Astrocyte of the hippocampus (primary cell): ENCODE measurements at places on chromosomes 7 and 10.

- peak; percentile 72 for DNase-seq
Measured at GRCh38 chr7:51069411-51070083, 247.1 kb downstream of the COBL start.

GRCh38 chr10:84179059-84179710 is 5.6 kb downstream of the GPR15LG start:
- DNase-seq = peak; percentile 79

DNA sequence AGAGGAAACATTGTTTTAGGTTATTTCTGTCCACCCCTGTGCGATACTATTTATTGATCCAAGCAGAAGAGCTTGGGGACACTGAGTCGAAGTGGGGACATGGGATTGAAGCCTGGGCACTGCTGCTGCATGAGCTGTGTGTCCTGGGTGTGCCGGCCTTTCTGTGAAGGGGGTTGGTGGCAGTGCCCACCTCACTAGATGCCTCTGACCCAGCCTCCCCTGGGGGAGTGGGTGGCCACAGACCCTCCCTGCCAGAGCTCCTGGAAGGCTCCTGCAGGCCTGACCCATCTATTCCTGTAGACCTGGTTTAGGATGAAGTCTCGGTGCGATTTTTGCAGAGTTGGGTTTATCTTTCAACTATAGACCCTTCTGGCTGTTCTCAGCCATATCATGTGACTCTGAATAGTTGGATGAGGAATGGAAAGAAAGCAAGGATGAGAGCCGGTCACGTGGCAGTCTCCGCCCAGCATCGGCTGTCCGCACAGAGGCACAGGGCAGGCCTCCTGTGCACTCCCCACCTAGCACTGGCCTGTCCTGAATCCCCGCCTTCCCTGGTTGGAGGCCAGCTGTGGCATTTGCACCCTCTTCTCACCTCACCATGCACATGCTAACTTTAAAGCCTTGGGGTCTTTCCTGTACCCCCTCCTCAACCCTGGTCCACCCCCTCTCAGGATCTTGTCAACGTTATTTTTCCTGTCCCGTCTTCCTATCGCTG is 17.6 kb upstream of the SH2D4B start:
- DNase-seq = no peak

DNA sequence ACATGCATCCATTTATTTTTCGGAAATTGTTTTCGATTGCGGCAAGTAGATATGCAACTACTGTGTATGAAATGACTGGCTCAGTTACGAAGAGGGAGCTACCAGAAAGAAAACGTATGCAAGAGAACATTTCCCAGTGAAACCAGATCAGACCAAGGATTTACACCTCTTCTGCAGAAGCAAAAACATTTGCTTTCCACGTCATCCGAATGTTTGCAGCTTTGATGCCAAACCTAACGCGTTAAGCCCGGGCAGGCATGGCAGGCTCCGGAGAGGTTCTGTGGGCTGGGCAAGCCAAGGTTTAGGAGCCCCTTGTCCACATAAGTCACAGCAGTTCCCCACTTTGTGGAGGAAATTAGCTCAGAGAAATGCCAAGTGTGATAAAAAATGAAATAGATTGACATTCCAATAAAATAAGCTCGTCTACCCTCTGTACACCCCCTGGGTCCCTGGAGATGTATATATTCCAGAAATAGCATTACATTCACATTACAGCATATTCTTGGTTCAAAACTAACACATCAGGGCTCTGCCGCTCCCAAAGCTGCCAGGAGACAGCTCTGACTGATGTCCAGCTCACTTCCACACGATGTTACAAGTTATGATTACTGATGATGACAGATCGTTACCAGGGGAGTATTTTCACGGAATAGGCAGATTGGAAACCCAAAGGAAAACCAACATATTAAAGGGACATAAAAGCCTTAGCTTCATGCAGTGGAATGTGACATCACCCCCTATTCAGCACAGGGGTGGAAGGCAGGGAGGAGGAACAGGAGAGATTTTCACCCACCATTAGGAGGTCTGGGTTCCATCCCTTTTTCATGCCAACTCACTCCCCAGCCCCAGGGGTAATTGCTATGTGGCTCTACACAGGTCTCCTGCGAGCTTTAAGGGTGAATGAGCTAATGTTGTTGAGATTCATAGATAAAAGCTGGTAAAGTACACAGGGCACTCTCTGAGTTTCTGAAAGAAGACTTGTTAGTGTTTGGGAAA is 81.5 kb downstream of the LYZL1 start:
- no peak for DNase-seq

DNA sequence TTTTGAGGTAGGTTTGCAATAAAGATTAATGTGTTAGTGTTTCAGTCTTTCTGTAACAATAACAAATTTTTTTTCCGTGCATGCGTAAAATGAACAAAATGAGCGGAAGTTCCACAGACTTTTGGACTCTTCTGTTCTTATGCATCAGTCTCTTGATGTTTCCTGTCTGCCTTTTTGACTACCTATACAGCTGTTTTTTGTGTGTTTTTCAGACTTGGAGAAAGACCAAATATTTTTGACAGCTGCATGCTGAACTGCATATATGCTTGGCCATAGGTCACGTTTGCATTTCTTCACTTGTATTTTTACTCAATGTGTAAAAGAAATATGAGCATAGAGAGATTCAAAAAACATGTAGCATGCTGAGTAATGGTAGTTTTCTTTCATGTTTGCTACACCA is 119.3 kb downstream of the BBS9 start:
- no peak for DNase-seq

- DNase-seq = no peak
Measured at GRCh38 chr10:128008521-128009250, 101.8 kb downstream of the PTPRE start.

GRCh38 chr10:78442836-78443550 is 409.3 kb downstream of the RPS24 start:
- DNase-seq = no peak

DNA sequence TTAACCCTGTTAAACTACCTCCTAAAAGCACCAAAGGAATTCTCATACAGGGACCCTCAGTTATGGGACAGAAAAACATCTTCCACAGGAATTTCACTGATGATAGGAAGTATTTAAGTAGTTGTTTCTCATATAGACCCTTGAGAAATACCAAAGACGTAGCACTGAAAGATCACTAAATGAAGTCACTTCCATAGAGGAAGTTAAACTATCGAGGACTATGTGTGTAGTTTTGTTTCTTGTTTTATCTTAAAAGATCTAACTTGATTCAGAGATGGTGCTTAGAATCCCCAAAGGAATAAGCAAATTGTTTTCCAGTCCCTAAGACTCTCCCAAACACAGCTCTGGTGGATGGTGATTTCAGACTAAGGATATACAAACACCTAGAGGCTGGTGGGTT is 94.8 kb upstream of the AFAP1L2 start:
- no peak for DNase-seq

DNA sequence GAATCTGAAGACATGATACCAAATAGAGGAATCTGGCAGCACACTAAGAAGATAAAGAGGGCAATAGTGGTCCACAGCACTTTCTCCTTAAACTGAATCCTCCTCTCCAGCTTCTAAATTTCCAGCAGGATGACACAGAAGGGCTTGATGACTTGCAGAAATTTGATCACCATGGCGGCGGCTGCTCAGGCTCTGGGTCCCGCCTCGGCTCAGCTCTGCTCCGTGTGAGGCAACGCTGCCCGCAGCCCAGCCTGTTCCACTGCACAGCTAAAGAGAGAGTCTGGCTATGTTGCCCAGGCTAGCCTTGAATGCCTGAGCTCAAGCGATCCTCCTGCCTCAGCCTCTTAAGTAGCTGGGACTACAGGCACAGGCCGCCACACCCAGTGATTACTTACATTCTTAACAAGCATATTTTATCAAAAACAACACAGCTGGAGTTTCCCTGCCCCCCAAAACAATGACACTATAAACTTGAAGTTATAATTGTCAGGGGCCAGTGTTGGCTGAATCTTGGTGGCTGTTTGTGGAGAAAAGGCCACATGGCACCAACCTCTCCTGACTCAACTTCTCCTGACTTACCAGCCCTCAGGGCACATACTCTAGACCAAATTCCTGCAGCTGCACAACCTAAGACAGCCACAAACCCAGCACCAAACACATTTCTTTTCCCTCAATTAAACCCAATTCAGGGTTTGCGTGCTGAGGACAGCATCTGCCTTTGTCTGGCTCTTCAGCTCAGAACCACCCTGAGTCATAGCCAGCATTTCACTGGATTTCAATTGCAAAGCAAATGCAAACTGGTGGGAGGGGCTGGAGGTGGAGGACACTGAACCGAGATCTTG is 11.6 kb upstream of the TNPO3 start:
- DNase-seq = peak; percentile 86

GRCh38 chr10:61623161-61623560 is 39.6 kb upstream of the CABCOCO1 start:
- peak; percentile 21 for DNase-seq

- DNase-seq = no peak
Measured at GRCh38 chr10:71131508-71132088, 80.8 kb upstream of the UNC5B start.

DNA sequence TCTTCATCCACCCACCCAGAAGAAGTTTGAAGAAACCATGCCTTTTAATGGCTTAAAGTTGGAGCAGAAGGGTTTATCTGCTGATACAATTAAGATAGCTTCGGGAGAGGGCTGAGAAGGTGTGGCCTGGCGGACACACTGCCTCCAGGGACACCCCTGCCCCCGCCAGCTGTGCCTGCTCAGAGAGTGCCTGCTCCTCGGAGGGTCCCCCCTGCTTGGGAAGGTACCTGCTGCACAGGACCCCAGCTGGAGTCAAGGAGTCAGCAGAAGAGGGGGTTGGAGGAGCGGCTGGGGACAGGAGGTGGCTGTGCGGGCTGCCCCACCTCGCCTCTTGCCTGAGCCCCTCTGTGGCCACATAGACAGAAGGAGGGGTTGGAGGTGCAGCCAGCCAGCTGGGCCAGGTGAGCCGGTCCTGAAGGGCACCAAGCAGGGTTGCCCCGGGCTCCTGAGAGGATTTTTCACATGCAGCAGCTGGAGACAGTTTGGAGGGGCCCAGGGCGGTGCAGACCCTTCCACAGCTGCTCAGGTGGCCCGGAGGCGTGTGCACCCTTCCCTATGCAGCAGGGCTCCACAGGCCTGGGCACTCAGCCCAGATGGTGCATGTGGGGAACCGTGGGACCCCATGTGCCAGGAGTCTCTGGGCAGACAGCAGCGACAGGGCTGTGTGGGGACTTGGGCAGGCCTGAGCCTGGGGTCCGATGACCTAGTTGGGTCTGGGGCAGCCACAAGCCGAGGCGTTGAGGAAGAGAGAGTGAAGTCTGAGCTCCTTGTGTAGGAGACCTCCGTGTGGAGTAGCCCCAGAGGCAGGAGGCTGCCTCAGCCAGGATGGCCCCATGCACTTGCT is 118.9 kb downstream of the INPP5A start:
- no peak for DNase-seq

DNA sequence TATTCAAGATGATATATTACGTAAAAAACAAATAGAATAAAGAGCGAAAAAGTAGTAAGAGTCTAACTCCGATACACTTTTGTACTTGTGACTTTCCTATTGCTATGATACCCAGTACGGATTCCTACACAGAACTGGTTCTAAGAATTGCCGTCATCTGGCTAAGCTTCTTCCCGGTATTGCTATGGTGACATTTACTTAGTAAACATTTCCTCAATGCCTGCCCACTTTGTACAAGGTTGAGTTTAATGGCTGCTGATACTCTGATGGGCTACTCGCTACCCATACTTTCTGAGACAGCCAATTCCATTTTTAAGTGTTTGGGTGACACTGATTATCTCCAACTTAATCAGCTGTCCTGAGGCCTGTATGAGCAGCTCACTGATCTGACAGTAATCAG is 55.6 kb downstream of the OSBPL3 start:
- no peak for DNase-seq

DNA sequence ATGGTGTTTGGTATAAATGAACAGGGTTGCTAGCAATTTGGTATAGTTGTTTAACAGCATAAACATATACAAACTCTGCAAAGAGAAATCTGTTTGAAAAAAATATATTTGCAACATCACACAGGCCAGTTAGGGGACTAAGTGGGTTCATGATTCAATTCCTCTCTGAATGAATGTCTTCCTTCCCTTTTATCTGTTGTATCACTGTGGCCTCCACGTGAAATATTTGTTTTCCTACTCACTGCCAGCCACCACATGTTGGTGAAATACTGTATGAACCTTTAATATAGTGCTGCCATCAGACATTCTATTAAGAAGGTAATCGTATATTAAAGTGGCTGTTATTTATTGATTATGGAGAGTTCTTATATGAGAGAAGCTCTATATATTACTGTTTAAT is 157.0 kb downstream of the ARID5B start:
- DNase-seq = no peak

GRCh38 chr10:95196046-95196445 is 2.0 kb downstream of the ACSM6 start:
- DNase-seq = no peak

DNA sequence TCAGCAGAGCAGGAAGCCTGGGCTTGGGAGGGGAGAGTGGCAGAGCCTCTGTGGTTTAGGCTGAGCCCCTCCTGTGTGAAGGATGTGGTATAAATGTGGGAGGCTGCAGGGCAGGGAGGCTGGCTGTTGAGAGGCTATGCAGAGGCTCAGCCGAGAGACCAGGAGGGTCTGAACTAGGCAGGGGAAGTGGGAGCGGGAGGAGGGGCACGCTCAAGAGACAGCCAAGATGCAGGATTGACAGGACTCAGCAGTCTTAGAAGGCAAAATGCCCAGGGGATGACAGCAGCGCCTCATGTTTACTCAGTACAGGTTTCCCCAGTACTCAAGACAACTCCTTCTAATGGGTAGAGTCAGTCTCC is 24.3 kb downstream of the BTBD16 start:
- DNase-seq = no peak

DNA sequence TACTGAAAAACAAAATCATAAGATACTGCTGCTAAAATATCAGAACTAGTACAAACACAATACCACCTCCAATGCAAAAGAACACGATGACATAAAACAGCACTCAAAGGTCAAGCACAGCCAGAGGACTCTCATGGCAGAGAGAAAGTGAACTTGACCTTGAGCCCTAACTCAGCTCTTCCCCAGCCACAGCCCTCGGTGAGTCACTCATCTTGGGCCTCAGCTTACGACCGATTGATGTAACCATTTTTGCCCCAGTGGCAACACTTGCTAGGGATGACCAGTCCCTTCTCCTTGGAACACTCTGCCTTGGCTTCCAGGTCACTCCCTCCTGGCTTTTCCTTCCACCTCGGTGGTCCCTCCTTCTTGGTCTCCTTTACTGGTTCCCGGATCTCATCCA is 77.8 kb downstream of the JAZF1 start:
- no peak for DNase-seq
